ENCODE measurements at places on chromosomes 12 and 14.

DNA sequence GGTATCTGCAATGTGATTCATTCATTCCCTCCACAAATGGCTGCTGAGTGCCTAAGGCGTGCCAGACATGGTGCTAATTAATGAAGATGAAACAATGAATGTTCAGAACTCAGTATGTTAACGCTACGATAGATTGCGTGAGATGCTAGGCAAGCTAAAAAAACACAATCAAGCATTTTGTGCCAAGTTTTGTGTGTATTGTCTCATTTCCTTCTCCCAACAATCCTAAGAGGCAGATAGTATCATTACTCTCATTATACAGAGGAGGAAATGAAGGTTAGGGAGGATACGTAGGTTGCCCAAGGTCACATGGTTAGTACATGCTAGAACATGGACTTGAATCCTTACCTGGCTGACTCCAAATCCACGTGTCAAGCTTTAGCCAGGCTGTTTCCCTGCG is 264.4 kb downstream of the EFCAB11 start:
- no peak overlapping the region for H3K27ac ChIP-seq
- no peak overlapping the region for H3K4me3 ChIP-seq
- DNase-seq, result no peak
- H3K27me3 ChIP-seq, result no peaks in the 10 kb centered on the region
- no peaks in the 10 kb centered on the region for H3K4me1 ChIP-seq

DNA sequence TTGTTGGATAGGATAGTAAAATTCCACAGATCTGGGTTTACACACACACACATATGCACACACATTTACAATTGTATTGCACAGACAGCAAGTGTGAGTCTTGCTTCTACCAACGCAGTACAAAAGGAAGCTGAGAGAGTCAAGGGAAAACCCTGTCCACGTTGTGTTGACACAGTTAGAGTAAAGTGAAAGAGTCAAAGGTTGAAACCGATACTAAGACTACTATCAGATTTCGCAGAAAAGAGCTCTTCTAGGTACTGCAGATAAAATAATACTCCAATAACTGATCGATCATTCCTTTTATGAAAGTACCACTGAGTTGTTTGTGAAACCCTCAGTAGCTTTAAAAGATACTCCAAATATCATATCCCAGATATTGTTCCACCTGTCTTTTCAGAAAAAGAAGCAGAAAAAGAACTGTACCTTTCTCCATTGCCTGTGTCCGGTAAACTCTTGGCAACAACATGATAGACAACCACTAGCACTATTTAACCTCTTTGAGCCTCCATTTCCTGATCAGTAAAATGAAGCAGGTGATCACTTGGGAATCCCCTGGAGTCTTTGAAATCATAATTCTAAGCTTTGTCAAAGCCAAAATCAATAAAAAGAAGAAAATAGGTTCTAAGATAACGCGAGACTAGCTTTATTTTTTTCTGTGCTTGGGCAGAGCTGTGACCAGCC is 224.6 kb upstream of the FOXN3 start:
- H3K4me1 ChIP-seq, result no peaks in the 10 kb centered on the region
- H3K36me3 ChIP-seq, result no peaks in the 10 kb centered on the region
- no peak overlapping the region for H3K27ac ChIP-seq
- no peak overlapping the region for H3K4me3 ChIP-seq
- DNase-seq, result no peak
- H3K27me3 ChIP-seq, result no peaks in the 10 kb centered on the region

DNA sequence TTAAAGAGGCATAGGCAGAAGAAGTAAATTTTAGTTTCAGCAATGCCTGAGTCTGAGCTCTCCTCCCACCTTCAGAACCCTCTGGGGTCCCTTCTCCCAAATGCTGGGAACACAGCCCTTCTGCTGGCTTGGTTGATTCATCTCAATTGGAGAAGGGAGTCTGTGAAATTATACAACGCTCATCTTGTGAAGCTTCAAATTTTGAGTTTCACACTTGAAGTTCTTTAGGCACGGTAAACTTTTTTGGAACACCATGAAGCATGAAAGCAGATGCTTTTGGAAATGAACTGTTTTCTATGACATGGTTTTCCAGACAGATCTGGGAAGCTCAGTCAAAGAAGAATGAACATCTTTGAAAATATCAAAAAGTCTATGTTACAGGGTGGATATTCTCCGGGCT is 69.9 kb downstream of the TBK1 start:
- no peaks in the 10 kb centered on the region for H3K4me1 ChIP-seq
- no peak for DNase-seq
- H3K27me3 ChIP-seq, result peaks cover 3% of the 10 kb centered on the region
- H3K36me3 ChIP-seq, result no peaks in the 10 kb centered on the region

GRCh38 chr12:101570047-101570446 is 24.7 kb upstream of the MYBPC1 start:
- no peaks in the 10 kb centered on the region for H3K27me3 ChIP-seq
- H3K4me3 ChIP-seq, result no peak overlapping the region
- DNase-seq, result no peak

DNA sequence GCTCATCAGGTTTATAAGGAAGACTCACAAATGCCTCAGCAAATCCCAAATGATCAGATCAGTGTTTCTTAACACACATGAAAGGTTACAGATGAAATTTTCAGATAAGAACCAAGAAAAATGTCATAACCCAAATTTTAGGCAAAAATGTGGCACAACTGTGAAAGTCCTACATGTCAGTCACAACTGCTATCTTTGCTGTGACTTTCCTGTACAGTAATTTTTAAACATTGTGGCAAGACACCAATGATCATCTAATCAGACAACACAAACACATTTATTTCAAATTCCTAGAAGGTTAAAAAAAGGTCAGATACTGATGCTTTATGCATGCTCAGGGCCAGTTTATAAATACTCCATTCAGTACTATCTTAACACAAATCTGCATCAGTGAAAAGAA is 31.1 kb downstream of the NUDT4 start:
- H3K4me1 ChIP-seq, result peaks cover 8% of the 10 kb centered on the region
- no peaks in the 10 kb centered on the region for H3K27me3 ChIP-seq
- H3K36me3 ChIP-seq, result peaks cover 44% of the 10 kb centered on the region
- no peak overlapping the region for H3K4me3 ChIP-seq
- H3K27ac ChIP-seq, result no peak overlapping the region

DNA sequence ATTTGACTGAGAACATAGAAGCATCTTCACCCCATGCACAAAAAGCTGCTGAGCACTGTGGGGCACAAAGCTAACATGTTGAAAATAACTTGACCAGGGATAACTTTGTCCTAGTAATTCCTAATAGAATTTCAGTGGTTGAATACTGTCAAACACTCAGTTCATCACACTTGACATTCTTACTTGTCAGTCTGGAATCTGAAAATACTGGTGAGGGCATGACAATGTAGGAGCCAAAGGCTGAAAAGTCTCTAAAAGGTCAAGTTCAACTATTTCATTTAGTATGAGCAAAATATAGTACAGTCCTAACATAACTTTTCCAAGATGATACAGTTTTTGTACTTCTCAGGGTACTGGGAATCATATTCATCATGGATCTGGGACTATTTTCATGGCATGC is 504.4 kb upstream of the LMO3 start:
- no peaks in the 10 kb centered on the region for H3K36me3 ChIP-seq
- H3K27ac ChIP-seq, result no peak overlapping the region
- H3K4me1 ChIP-seq, result no peaks in the 10 kb centered on the region
- DNase-seq, result no peak
- no peak overlapping the region for H3K4me3 ChIP-seq
- no peaks in the 10 kb centered on the region for H3K27me3 ChIP-seq

- peak; percentile 54 for DNase-seq
- H3K27ac ChIP-seq, result peak overlapping the region; percentile 99
- H3K4me1 ChIP-seq, result peaks cover 34% of the 10 kb centered on the region
- H3K27me3 ChIP-seq, result no peaks in the 10 kb centered on the region
Measured at GRCh38 chr14:68794130-68794850, 1.4 kb upstream of the ZFP36L1 start.

DNA sequence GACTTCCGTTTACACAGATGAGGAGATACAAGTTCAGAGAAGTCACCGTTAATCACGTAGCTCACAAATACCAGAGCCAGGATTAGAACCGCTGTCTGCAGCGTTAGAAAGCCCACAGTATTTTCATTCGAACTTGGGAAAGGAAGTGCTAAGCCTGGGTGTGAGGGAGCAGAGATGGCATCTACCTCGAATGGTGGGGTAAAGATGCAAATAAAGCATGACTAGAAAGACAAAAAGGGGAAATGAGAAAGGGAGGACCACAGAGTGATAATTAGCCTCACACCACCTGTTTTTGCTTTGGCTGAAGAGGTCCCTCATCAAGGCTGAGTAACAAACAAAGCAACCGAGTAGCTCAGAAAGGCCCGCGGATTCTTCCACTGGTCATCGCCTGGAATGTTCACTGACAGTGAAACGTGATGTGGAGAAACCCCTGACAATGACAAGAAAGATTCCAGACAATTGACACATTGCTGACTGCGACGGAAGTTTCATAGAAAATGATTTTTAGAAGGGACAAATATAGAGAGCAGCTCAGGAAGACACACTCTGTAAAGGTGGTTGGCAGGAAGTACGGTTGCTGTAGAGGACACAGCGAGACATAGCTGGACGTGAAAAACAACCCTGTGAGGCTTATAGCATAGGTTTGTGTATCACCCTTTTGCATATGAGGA is 31.5 kb upstream of the BHLHE41 start:
- no peaks in the 10 kb centered on the region for H3K27me3 ChIP-seq

GRCh38 chr12:121927813-121928212 is 9.4 kb downstream of the CFAP251 start:
- peaks cover 18% of the 10 kb centered on the region for H3K4me1 ChIP-seq
- DNase-seq, result no peak
- H3K27me3 ChIP-seq, result no peaks in the 10 kb centered on the region
- H3K36me3 ChIP-seq, result no peaks in the 10 kb centered on the region
- no peak overlapping the region for H3K27ac ChIP-seq
- H3K4me3 ChIP-seq, result no peak overlapping the region

DNA sequence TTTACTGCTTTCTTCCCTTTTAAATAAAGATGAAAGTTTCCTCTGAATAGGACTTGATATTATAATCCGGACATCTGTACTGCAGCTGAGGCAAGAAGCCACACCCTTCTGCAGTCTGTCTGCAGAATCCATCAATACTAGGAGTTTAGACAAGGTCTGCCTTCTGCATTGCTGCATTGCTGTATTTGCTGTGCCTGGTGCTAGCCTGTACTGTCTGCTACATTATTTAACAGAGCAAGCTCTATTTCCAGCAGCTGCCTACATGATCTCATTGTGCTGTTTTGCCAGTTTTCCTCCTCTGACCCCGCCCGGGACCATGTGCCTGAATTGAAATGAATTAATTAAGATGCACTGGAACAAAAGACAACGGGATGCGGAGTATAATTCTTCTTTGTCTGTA is 1.7 kb downstream of the TUBA1A start:
- peaks cover 33% of the 10 kb centered on the region for H3K4me1 ChIP-seq
- H3K4me3 ChIP-seq, result peak overlapping the region; percentile 66
- H3K27ac ChIP-seq, result no peak overlapping the region
- DNase-seq, result no peak
- peaks cover 32% of the 10 kb centered on the region for H3K36me3 ChIP-seq

- H3K36me3 ChIP-seq, result no peaks in the 10 kb centered on the region
- no peak for DNase-seq
- H3K27me3 ChIP-seq, result no peaks in the 10 kb centered on the region
- no peak overlapping the region for H3K4me3 ChIP-seq
- H3K27ac ChIP-seq, result peak overlapping the region; percentile 27
Measured at GRCh38 chr14:28515571-28515970, 251.0 kb upstream of the FOXG1 start.

DNA sequence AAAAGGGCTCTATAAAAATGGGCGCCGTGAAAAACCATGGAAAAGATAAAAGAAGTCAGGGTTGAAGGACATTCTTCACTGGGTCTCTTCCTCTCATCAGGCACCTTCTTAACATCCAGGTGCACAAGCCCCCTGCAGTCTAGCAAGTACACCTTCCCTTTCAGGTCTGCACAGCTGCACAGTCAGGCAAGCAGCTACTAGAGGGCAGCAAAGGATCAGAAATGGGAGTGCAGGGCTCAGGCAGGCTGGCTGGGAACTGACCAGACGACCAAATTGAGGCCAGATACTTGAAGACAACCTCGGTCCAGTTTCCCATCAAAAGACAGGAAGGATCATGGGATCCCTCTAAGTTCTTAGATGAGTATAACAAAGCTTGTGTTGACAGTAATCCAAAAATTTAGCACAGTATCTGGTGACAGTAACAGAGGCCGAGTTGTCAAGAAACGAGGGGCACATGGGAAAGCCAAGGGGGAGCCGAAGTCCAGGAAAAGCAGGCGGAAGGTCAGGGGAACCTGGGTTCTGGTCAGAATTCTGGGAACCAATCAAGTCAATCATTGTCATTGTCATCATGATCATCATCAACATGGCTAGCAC is 10.1 kb upstream of the GRIP1 start:
- no peak overlapping the region for H3K4me3 ChIP-seq

DNA sequence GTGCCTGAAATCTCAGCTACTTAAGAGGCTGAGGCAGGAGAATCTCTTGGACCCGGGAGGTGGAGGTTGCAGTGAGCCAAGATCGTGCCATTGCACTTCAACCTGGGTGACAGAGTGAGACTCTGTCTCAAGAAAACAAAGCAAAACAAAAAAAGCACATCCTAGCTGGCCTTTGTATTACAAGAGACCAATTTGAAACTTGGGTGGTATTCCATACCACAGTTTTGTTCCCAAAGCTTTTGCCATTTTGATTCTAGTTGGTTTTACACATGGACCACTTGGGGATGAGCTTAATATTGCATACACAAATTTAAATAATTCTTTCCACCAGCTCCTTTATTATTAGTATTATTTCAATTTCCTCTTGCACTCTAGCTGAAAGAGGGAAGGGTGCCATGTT is 276.9 kb upstream of the SLC16A7 start:
- no peak overlapping the region for H3K27ac ChIP-seq
- no peaks in the 10 kb centered on the region for H3K27me3 ChIP-seq
- H3K4me3 ChIP-seq, result no peak overlapping the region
- no peaks in the 10 kb centered on the region for H3K36me3 ChIP-seq
- H3K4me1 ChIP-seq, result no peaks in the 10 kb centered on the region

GRCh38 chr14:91364524-91365270 is 52.9 kb downstream of the CCDC88C start:
- DNase-seq, result no peak
- H3K27me3 ChIP-seq, result no peaks in the 10 kb centered on the region
- H3K27ac ChIP-seq, result no peak overlapping the region
- no peaks in the 10 kb centered on the region for H3K36me3 ChIP-seq
- H3K4me1 ChIP-seq, result peaks cover 35% of the 10 kb centered on the region

- no peaks in the 10 kb centered on the region for H3K36me3 ChIP-seq
- DNase-seq, result no peak
- H3K4me1 ChIP-seq, result no peaks in the 10 kb centered on the region
- H3K4me3 ChIP-seq, result no peak overlapping the region
- H3K27me3 ChIP-seq, result no peaks in the 10 kb centered on the region
Measured at GRCh38 chr14:73369428-73369827, 88.9 kb downstream of the NUMB start.

DNA sequence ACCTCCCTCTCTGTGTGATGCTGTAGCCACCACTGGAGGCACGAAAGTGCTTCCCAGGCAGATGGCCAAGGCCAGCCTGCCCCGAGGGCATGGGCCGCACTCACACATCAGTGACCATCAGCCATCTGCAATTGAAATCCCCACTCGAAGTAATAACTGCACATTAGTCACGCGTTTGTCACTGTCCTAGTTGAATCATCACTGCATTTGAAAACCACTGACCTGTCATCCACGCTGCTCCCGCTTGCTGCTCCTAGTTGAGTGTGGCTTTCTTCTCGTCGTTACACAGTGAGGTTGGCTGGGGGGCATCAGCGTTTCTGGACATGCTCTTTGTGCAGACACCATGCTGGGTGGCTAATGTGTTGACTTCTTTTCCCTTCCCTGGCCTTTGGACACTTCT is 176.1 kb downstream of the ADGRD1 start:
- DNase-seq, result no peak
- H3K4me1 ChIP-seq, result peaks cover 8% of the 10 kb centered on the region
